ENCODE measurements at places on chromosomes 1 and 21.

GRCh38 chr21:46017148-46017547 lies 35.6 kb downstream of the COL6A1 start:
- no peak for DNase-seq

GRCh38 chr1:100896481-100896982 lies 642 bp downstream of the SLC30A7 start:
- peak; percentile 26 for DNase-seq

- no peak for DNase-seq
Observed at GRCh38 chr1:222077206-222077605, 335.3 kb upstream of the DUSP10 start.

DNA sequence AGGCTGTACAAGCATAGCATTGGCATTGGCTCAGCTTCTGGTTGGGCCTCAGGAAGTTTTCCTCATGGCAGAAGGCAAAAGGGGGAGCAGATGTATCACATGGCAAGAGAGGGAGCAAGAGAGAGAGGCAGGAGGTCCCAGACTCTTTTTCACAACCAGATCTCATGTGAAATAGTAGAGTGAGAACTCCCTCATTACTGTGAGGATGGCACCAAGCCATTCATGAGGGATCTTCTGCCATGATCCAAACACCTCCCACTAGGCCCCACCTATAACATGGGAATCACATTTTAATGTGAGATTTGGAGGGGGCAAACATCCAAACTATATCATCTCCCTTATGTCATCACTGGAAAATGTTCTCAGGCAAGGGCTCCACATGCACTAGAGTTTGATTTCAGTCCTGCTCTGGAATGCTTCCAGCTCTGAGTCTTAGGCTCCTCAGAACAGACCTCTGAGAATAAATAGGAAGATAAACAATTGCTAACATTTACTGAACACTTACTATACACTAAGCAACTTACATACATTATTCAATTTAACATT lies 39.4 kb upstream of the VTCN1 start:
- no peak for DNase-seq

GRCh38 chr1:205236526-205236925 lies 8.8 kb downstream of the TMCC2 start:
- no peak for DNase-seq

GRCh38 chr1:182587666-182588499 lies 1.2 kb downstream of the RNASEL start:
- DNase-seq = no peak

DNA sequence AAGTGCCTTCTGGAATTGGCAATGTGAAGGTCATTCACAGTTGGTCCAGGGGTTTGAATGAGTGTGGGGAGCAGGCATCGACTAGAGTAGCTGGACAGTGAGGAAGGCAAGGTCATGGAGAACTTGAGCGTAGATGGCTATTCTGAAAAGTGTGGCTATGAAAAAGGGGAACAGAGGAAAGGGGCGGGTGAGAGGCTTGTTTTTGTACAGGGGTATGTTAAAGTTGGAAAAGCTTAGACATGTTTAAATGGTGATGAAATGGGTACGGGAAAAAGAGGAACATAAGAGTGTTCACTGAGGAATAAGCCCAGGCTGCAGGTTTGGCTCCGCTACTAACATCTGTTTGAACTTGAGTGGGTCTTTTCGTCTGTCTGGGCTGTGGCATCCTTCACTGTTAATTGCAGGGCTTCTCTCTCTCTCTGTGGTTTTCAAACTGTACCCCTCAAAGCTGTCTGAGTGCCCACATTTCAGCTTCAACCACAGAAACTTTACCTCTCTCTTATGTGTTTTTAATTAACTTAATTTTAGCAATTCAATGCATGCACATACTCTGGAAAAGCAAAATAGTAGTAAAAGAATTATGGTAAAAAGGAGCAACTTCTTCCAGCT lies 70.8 kb upstream of the COA6 start:
- DNase-seq = no peak

GRCh38 chr1:29311352-29312030 lies 75.2 kb downstream of the PTPRU start:
- DNase-seq = no peak

- DNase-seq = no peak
Observed at GRCh38 chr1:117636637-117637425, 31.0 kb downstream of the TENT5C start.

GRCh38 chr1:106266786-106267185 lies 789.7 kb upstream of the PRMT6 start:
- DNase-seq = no peak

- DNase-seq = no peak
Observed at GRCh38 chr1:65630855-65631254, 161.8 kb upstream of the PDE4B start.

- DNase-seq = peak; percentile 82
Observed at GRCh38 chr1:88684482-88685258, 597 bp downstream of the PKN2 start.

- peak; percentile 90 for DNase-seq
Observed at GRCh38 chr1:223363856-223364684, at the start of gene SUSD4. Gene SUSD4, minus strand, starts transcription at chr1:223364176. Its CDS starts 751 bp downstream, at chr1:223363425.

- DNase-seq = no peak
Observed at GRCh38 chr1:161138431-161138830, 6.0 kb upstream of the DEDD start.

GRCh38 chr1:225748529-225748928 lies 29.1 kb upstream of the SRP9 start:
- no peak for DNase-seq

DNA sequence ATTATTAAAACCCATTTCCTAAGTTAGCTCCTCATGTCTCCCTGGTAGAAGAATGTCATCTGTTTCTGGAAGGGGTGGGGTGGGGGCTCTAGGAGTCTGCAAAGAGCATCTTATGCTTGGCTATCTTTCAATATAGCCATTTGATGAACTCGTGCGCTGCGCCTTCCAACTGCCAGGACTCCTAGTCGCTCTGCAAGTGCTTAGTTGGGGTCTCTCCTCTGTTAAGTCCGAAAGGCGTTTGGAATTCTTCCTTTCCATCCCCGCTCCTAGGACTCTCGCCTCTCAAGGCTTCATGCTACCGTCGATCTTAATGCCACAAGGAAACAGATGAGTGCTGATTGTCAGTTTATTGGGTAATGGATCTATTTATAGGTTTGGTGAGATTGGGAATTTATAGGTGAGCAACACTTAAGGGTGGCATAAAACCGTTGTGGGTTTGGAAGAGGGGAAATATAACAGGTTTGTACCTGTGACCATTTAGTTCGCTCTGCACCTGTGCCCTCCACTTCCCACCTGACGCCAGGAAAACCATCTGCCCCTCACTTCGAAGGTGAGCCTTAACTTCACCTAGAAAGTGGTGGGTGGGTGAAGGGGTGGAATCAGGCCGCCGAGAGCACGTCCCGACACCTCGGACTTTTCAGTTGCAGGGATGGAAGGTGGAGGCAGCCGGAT lies 1.1 kb downstream of the KCNH1 start:
- no peak for DNase-seq

- no peak for DNase-seq
Observed at GRCh38 chr1:185663332-185663731, 70.9 kb upstream of the HMCN1 start.

DNA sequence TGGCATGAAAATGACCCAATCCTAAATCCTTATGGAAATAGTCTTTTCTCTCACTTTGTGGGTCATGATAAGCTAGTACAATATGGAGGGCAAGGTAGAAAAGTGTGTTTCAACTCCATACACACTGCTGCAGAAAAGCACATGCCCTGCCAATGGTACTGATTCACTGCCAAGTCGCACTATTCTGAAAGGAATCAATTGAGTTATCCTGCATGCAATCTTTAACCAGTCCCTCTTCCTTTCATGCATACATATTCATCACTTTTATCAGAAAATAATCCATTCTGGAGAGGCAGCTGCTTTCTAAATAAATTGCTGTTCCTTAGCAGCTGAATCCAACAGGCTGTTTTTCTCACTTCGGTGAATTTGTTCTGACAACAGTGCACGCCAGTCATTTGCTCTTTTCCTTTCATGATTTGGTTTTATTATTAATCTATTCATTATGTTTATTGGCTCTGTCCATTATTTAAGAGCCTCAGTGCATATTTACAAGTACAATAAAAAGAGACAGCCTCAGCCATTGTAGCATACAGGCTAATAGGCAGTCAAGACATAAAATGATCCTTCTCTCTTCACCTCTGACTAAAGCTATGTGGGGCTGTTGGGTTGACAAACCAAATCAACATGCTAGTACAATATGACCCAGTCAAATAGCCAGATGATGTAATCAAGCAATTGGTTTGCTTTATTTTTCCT lies 108.8 kb downstream of the CHD1L start:
- DNase-seq = no peak

- DNase-seq = no peak
Observed at GRCh38 chr1:94669198-94669597, 127.6 kb upstream of the F3 start.

DNA sequence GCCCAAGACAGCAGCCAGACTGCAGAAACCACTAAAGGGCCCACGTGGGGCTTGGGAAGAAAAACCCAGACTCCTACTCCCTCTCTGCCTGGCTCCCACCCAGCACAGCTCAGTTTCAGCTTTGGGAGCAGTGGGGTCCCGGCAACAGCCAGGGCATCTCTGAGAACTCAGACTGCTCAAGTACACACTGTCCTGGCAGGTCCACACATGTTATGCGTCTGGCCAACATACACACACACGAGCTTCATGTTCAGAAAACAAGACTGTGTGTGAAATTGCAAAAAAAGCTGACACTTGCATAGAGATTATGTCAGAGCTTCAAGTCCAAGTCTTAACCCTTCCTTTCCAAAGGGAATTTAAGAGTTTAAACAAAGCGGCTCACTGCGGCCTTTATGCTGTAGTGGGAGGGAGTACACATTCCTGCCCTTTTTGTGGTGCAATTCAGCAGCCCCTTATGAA lies 136.6 kb upstream of the CD34 start:
- DNase-seq = no peak

- no peak for DNase-seq
Observed at GRCh38 chr1:234920843-234921140, 207.8 kb downstream of the TOMM20 start.

DNA sequence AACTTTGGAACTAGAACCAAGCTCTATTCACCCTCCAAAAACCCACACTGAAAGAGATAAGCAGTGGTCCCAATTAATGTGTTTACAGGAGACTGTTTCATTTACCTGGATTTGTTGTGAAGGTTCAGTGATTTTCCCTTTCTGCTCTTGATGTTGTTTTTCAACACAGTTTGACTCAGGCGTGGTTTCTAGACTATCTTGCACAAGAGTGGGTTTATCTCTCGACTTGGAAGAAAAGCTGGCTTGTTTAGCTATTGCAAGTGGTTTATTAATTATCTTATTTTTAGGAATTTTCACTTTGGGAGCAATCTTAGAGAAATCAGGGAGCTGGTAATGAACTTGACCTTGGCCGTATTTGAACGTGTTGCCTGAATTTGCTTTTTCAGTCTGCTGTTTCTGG lies 5.3 kb downstream of the AKNAD1 start:
- DNase-seq = no peak

DNA sequence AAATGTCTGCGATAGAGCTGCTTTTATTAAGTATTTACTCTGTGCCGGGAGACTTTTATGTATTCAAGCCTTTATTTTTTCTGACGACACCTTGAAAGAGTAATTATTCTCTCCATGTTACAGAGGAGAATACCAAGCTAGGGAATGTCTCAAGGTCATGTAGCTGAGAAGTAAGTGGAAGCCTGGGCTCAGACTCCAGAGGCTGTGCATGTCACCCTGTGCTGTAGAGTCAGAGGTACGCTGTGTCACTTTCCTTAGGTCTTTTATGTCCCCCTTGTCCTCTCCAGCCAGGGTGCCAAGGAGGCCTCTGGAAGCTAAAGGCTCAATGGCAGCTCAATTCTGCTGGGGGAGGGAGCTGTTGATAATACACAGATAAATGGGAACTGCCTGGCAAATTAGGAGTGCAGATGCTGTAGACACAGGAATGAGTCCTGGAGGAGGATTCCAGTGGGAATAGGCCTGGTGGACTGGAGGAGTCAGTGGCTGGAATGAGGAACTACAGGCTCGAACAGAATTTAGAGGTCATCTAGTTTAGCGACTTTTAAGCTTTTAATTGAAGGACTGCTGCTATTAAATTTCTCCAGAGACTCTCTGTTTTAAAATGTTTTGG lies 9.3 kb upstream of the IL19 start:
- peak; percentile 43 for DNase-seq

DNA sequence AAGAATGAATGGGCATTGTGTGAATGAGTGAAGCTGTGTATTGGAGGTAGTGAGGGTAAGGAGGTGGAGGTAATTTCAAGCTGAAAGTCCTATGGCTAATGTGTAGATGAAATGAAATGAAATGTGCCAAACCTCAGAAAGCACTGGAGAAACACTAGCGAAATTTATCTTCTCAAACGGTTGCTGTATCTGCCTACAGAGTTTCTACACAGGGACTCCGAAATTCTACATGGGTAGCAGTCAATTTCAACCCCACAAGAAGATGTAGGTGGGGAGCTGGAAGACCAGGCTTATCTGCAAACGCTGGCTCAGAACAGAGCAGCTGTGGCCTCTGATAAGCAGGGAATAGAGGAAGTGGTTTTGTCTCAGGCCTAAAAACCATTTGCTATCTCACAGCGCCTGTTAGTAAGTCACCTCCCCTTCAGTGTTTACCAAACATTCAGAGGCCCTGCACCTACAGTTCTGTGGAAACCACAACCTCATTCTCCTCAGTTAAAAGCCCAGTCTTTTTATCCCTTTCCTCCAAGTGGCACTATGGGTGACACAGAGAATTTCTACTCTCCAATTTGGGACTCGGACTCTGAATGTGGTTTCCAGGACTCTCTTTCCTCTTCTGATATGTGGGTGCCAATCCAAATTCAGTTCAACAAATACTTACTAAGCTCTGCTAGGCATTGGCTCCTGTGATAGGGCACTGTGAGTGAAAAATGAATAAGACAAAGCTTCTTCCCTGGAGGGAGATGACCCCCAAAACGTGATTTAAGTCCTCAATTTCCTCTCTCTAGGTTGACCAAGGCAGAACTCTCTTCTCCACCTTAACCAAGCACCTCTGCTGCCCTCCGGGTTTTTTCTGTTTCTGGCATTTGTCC lies 17.2 kb upstream of the SLAMF6 start:
- DNase-seq = no peak

DNA sequence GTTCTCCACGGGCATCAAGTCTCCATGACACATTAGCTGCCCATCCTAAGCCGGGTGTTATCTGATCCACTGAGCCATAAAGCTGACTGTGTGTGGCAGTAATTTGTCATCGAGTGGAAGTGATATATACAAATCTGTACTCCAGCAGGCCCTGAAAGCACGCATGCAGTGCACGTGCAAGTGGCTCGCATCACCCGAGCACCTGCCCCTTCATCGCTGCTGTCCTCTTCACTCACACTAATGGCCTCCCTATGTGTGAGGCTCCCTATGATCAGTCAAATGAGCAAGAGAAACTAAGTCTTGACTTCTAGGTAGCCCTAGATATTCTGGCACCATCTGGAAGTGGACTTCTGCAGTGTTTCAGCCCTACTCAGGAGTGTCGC lies 248.6 kb downstream of the MATN1 start:
- no peak for DNase-seq

DNA sequence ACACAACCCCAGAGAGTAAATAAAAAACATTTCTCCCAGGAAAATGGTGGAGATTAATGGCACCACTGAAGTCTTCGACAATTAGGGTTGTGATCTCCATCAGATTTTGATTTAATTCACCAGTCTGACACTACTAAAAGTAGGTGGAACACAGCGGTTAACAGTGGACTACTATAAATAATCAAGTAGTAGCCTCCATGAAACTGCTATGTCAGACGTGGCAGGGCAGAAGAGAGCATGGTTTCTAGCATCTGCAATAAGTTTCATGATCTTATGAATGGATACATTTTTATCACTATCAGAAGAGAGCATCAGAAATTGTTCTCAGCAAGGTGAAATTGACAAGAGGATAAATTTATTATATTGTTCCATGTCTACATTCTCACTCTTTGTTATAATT lies 1706.6 kb downstream of the MRPL39 start:
- no peak for DNase-seq

- DNase-seq = no peak
Observed at GRCh38 chr1:200818248-200818647, 54.5 kb upstream of the GPR25 start.
